DND-41 (cell line): ENCODE measurements at places on chromosomes 2 and 18.

GRCh38 chr2:27323596-27324285 is 844 bp upstream of the MPV17 start:
- peaks cover 37% of the 10 kb centered on the region for H3K36me3 ChIP-seq
- no peak for DNase-seq
- no peaks in the 10 kb centered on the region for H3K27me3 ChIP-seq
- peaks cover 35% of the 10 kb centered on the region for H3K4me1 ChIP-seq
- peak overlapping the region; percentile 91 for H3K4me3 ChIP-seq

DNA sequence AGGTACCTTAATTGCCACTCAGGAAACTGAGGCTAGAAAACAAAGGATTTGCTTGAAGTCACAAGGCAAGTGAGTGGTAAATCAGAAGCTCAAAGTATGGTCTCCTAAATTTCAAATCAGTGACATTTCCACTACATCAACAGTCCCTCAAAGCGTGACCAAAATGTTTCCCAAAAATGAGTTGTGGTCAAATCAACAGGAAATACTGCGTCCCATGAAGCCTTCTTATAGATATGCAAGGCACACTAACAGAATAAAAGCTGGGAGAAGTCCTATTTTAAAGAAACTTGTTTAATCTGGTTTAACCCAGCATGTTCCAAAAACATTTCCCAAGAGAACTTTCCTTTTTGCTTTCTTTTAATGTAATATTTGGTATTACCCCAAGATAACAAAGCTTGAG is 249.4 kb downstream of the EXOC6B start:
- no peak for DNase-seq
- H3K36me3 ChIP-seq, result no peaks in the 10 kb centered on the region
- no peak overlapping the region for H3K27ac ChIP-seq
- no peaks in the 10 kb centered on the region for H3K4me1 ChIP-seq
- no peak overlapping the region for H3K4me3 ChIP-seq

DNA sequence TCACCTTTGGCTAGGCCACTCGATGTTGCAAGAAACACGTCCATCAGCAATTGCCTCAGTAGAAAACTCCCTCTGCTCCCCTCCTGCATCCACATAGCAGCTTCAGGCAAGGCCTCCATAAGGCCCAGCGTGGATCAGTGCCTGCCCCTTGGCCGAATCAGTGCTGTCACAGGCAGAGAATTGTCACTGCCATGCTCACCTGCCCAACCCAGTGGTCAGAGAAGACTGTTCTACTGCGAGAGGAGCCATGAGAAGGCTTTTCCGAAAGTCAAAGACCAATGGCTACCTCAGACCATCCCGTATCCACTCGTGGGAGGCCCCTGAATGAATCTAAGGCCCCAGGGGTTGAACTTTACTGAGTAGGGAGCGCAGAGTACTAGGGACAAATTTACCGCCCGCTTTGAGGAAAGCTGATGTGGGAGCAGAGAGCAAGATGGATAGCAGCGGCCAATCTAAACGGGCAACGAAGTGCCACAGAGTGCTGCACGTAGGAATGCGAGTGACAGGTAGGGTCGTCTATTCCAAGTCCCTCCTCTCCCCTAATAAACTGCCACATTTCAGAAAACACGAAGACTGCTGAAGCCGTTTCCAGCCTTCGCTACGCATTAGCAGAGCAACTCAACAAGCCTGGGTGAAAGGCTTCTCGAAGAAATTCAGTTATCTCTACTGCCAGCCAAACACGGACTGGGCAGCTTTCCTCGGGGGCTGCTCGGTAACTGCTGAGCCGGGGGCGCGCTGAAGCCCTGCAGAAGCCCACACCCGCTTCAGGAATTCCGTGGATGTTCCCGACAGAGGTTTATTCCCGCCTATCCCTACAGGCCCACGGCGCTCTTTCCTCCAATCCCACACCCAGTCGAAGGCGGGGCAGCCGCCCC is 968 bp upstream of the RALBP1 start:
- H3K27ac ChIP-seq, result peak overlapping the region; percentile 88
- no peak for DNase-seq
- H3K36me3 ChIP-seq, result peaks cover 13% of the 10 kb centered on the region
- H3K27me3 ChIP-seq, result no peaks in the 10 kb centered on the region

DNA sequence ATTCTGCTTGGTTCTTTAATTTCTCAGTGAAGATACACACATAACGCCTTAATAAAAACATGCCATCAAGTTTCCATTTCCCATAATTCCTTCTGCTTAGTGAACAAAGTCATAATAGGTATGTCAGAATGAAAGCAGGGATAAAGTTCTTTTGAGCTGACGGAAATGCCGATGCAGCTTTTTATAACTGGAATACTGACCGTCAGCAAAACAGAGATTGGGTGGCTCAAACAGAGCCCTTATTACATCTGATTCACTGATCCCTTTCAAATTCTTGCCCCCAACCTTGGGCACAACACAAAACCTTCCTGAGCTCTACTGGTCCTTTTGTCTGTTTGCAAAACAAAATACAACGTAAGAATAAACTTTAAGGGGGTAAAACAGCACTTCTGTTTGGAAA is 140.4 kb downstream of the CDH2 start:
- no peak overlapping the region for H3K4me3 ChIP-seq
- no peak for DNase-seq
- no peaks in the 10 kb centered on the region for H3K4me1 ChIP-seq

GRCh38 chr2:216774620-216775019 is 79.3 kb upstream of the IGFBP5 start:
- no peak overlapping the region for H3K4me3 ChIP-seq
- H3K27ac ChIP-seq, result no peak overlapping the region
- no peak for DNase-seq
- H3K4me1 ChIP-seq, result no peaks in the 10 kb centered on the region

GRCh38 chr2:19577723-19578122 is 219.3 kb upstream of the OSR1 start:
- H3K36me3 ChIP-seq, result no peaks in the 10 kb centered on the region
- H3K4me1 ChIP-seq, result no peaks in the 10 kb centered on the region
- no peak for DNase-seq
- H3K27ac ChIP-seq, result no peak overlapping the region

DNA sequence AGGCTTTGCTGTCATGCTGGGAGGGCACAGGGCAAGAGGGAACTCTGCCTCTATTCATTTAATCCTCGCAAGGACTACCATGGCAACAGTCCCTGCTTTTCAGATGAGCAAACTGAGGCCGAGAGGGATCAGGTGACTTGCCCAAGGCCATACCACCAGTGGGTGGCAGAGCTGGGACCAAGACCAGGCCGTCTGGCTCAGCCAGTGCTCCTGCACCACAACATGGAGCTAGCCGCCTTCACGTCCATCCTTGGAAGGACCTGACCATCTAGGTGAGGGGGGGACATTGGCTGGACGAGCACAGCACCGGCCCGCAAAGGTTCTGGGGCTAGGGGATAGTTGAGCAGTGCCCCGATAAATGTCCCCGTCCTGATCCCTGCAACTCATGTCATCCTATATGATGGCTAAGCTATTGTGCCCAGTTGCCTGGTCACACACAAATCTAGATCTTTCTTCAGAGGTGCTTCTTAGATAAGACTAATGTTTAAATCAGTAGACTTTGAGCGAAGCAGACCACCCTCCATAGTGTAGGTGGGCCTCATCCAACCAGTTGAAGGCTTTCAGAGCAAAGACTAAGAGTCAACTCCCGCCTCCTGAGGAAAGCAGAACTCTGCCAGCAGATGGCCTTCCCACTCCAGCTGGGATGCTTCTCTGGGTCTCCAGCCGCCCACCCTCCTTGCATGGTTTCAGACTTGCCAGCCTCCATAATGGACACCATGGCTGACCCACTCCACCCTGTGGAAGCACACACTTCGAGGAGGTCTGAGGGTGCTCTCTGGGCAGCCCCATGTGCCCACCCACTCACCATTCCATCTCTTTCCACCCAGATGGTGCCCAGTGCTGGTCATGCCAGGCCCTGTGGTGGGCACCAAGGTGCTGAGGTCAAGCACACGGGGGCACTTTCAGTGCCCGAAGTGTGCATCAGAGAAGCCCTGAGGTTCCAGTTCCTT is 214.8 kb upstream of the RAB6C start:
- H3K4me3 ChIP-seq, result no peak overlapping the region
- no peaks in the 10 kb centered on the region for H3K36me3 ChIP-seq
- H3K4me1 ChIP-seq, result no peaks in the 10 kb centered on the region
- no peak overlapping the region for H3K27ac ChIP-seq

DNA sequence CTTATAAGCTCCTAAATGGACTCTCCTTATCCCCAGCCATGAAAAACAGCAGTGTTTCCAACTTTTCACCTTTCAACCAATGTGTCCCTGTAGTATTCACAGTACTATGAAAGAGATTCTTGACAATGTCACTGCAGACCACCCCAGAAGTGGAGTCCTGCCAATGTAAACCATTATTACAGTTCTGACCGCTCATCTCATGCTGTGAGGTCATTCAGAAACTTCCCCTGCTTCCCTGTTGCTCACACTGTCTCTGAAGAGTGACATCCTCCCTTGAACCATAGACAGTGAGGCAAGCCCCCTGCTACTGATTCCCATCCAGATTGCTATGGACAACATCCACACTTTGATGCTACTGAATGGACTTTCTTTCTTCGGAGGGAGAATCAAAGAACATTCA is 1523.7 kb upstream of the ACVR2A start:
- DNase-seq, result no peak
- H3K4me1 ChIP-seq, result no peaks in the 10 kb centered on the region
- no peaks in the 10 kb centered on the region for H3K27me3 ChIP-seq
- H3K36me3 ChIP-seq, result no peaks in the 10 kb centered on the region
- no peak overlapping the region for H3K27ac ChIP-seq

DNA sequence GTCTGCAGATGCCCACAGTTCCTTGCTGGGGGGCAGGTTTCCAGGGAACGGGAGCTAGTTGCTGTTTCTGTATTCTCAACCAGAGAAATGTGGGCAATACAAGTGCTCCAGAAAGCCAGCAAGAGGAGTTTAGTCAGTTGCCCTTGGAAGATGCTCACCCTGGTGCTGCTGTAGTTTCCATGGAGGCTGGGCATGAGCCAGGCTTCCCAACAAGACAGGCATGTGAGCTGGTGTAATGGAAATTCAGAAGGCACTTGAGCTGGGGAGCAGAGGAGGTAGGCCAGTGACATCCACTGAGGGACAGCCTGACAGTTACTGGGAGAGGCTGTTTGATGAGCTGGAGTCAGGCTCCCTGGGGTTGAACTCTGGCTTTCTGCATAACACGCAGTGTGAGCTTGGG is 7.7 kb downstream of the HK2 start:
- 0 out of 2 replicates have a peak overlapping the region, but pooled peaks have one; percentile 15 for H3K27ac ChIP-seq
- no peak overlapping the region for H3K4me3 ChIP-seq
- no peak for DNase-seq
- H3K36me3 ChIP-seq, result peaks cover 58% of the 10 kb centered on the region

DNA sequence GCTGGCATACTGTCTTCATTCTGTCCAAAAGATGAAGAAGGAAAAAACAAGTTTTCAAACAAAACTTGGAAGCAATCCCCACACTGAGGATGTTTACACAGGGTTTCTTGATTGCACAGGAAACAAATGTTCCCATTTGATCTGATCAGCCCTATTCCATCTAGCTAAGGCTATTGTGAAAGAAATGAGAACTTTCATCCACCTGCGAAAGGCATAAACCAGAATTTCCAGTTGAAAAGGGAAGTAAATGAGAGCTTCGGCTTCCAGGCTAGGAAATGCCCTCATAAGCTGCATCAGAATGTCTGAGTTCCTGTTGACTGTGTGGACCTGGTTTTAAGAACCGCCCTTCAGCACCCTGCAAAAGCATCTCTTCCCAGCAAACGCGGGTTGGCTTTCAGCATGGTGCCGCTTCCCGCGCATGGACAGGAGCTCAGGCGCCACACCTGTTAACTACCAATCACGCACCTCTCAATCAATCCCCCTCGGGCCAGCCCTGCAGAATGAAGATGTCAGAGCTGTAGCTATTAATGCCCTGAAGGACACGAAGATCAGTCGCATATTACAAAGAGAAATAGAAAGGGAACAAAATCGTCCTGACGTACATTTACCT is 850.4 kb downstream of the GALR1 start:
- H3K27ac ChIP-seq, result no peak overlapping the region
- no peaks in the 10 kb centered on the region for H3K36me3 ChIP-seq
- DNase-seq, result no peak
- no peaks in the 10 kb centered on the region for H3K4me1 ChIP-seq
- no peak overlapping the region for H3K4me3 ChIP-seq
- H3K27me3 ChIP-seq, result no peaks in the 10 kb centered on the region

DNA sequence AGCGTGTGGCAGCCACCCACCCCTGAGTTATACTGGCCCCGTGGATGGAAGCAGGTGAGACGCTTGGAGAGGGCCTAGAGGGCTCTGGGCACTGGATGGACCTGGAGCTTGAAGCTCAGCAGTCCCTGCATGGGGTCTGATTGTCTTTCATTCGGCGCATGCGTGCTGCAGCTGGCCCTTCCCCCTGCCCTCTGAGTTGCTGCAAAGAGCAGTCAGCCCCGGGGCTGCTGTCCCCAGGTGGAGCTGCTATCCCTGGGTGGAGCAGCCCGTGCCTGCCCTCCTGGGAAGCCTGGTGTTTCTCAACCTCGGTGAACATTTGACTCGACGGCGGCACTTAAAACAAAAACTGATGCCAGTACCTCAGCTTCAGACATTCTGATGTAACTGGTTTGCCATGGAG is 29.6 kb downstream of the IGFBP5 start:
- H3K27me3 ChIP-seq, result no peaks in the 10 kb centered on the region
- H3K4me3 ChIP-seq, result no peak overlapping the region
- peaks cover 56% of the 10 kb centered on the region for H3K36me3 ChIP-seq
- peak; percentile 22 for DNase-seq

DNA sequence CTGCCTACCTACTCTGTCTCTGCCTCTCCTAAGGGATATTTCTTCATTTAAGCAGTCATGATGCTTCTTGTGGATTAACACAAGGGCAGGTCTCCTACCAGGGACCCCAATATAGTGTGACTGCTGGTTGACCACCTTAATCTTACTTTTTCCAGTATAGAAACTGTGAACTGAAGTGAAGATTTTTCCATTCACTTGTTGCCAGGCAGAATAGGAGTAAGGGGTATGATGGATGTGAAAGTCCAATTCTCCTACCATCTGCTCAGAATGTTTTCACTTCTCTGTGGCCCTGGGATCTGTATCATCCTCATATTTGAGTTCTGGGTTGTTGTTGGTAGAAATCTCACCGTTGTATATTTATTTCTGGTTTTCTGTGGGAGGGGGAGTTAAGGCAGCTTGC is 247.8 kb downstream of the WDPCP start:
- no peaks in the 10 kb centered on the region; the same call in 1 of the 2 replicates for H3K36me3 ChIP-seq
- DNase-seq, result no peak
- no peak overlapping the region for H3K27ac ChIP-seq
- no peak overlapping the region for H3K4me3 ChIP-seq
